ENCODE measurements at places on chromosomes 11 and 22.

DNA sequence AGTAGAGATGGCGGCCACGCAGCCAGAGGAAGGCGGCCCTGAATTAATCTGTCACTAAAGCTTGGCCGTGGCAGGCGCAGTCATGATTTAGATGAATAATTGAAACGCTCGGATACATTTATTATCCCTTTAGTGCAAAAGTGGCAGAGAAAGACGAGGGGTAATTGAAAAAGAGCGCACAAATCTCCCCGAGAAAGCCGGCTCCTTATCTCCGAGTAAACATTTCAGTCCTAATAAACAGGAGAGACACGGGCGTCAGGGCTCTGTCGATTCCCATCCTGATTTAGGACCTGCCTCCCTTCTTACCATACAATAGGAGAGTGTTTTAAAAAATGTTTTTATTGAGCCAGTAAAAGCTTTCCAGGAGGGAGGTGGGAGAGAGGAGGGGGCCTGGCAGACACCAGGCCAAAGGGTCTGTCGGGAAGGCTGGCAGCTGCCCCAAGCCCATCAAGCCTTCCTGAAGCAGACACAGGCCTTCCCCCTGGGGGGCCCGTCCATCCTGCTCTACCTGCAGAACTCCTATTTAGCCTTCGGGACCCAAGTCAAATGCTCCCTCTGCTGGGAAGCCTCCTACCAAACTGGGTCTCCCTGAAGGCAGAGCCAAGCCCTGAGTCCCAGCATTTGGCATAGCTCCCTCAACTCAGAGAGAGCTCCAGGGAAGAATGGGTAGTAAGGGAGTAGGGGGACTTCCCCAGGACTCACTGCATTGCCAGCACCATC lies 22.8 kb downstream of the OTUB1 start:
- DNase-seq = no peak

- DNase-seq = peak; percentile 72
Measured at GRCh38 chr22:49979587-49980264, 19.2 kb downstream of the PIM3 start.

- DNase-seq = no peak
Measured at GRCh38 chr11:16603245-16603644, 135.2 kb upstream of the C11orf58 start.

- no peak for DNase-seq
Measured at GRCh38 chr11:70423523-70424505, 25.5 kb downstream of the CTTN start.

DNA sequence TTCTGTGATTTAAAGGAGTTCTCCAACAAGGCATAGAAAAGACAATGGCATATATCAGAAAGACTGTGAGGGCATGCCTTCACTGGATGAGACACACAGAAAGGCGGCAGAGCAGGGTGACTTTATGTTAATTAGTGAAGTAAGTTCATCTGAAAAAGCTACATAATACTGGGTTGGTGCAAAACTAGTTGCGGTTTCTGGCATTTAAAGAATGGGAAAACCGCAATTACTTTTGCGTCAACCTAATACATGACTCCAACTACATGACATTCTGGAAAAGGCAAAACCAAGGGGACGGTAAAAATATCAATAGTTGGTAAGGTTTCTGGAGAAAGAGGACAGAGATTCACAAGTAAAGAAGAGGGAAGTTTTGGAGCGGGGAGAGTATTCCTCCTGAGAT lies 5.1 kb downstream of the RFPL1 start:
- no peak for DNase-seq

DNA sequence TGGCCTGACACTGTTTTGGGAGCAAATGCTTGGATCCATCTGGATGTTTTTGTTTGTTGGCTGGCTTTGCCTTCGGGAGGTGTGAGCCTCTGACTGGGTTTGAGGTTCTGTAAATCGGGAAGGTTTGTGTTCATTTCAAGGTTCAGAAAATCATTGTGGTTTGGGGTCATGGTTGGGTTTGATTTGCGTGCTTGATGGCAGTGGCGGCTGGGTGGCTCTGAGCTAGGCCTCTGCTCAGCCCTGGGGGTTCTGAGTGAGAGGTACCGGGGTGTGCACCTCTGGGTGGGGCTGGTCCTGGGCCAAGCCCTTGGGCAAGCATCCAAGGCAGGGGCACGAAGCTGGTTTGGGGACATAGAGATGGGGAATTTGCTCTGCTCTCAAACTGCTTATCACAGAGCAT lies 37.0 kb upstream of the ALX4 start:
- DNase-seq = no peak
